ENCODE measurements at places on chromosomes 1 and 21. TPM values are rescaled to one million over a fixed set of nuclear protein-coding genes. Genes with fewer than 3 reads are reported as not detected.

Gene CLEC20A
- total RNA-seq, result not detected

Gene ADCY10
- total RNA-seq, result 0.15 TPM

Gene ATP6V1G3
- total RNA-seq, result not detected

Gene CHIA
- not detected for total RNA-seq

Gene MLLT11
- 1.9 TPM for total RNA-seq

Gene PSMG1
- 19.7 TPM for total RNA-seq

Gene KDM5B
- total RNA-seq, result 122 TPM

Gene LCE1A
- total RNA-seq, result not detected

Gene NBPF4
- not detected for total RNA-seq

Gene OR14A2
- not detected for total RNA-seq

Gene LRRC71
- total RNA-seq, result not detected

Gene SORT1
- 69.8 TPM for total RNA-seq

Gene CSF1
- total RNA-seq, result 28.2 TPM

Gene FCAMR
- total RNA-seq, result not detected

Gene FGR
- 22.1 TPM for total RNA-seq

Gene TMEM79
- total RNA-seq, result 7.8 TPM

Gene KRTAP11-1
- not detected for total RNA-seq

Gene IGSF9
- total RNA-seq, result 8.0 TPM

Gene S100A4
- 1,015 TPM for total RNA-seq

Gene KRTAP23-1
- not detected for total RNA-seq

Gene OR14K1
- 1.0 TPM for total RNA-seq

Gene ARHGAP30
- total RNA-seq, result 16.5 TPM

Gene CELA3A
- total RNA-seq, result not detected

Gene CFHR4
- not detected for total RNA-seq

Gene TMEM240
- total RNA-seq, result 3.8 TPM
